Fibroblast of the aortic adventitia (primary cell): ENCODE measurements at places on chromosomes 3 and 15. TPM values are rescaled to one million over a fixed set of nuclear protein-coding genes. Genes with fewer than 3 reads are reported as not detected.

The AGBL1 gene
- not detected in 2 replicates for total RNA-seq

The CHRD gene
- 0.36 and 4.6 TPM in 2 replicates for total RNA-seq

The TLR9 gene
- total RNA-seq, result not detected in 2 replicates

The CEMIP gene
- total RNA-seq, result 225 and 249 TPM in 2 replicates

The P2RY14 gene
- total RNA-seq, result 0.41 TPM in 1 of 2 replicates, not detected in the other

The ITIH1 gene
- total RNA-seq, result 1.3 TPM in 1 of 2 replicates, not detected in the other

The LRRIQ4 gene
- 0.09 TPM in 1 of 2 replicates, not detected in the other for total RNA-seq

The ERICH6 gene
- total RNA-seq, result 0.18 and 0.41 TPM in 2 replicates

The C3orf22 gene
- not detected in 2 replicates for total RNA-seq

The OR5H15 gene
- total RNA-seq, result not detected in 2 replicates

The LRRC31 gene
- not detected in 2 replicates for total RNA-seq

The ONECUT1 gene
- not detected in 2 replicates for total RNA-seq

The PAK6 gene
- 0.09 TPM in 1 of 2 replicates, not detected in the other for total RNA-seq
